T-helper 2 cell (primary cell): ENCODE measurements at places on chromosomes 12 and 14.

DNA sequence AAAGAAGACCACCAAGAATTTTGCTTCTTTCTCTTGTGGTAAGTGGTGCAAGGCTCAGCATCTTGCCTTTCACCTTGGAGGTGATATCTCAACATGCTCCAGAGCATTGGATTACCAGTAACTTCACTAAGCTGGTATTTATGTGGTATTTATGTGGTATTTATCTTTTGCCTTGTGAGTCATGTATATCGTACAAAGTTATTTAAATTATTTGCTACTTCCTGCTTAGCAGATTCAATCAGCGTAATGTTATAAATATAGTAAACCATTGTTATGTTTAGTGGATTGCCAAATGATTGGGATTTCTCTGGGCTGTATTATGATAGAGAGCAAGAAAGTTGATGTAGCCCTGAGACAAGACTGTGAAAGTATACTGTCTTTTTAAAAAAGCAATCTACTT lies 366.4 kb downstream of the IPO8 start:
- DNase-seq = no peak

- DNase-seq = no peak
These were observed 15.4 kb upstream of the TNS2 start for GRCh38 chr12:53034459-53034858.

DNA sequence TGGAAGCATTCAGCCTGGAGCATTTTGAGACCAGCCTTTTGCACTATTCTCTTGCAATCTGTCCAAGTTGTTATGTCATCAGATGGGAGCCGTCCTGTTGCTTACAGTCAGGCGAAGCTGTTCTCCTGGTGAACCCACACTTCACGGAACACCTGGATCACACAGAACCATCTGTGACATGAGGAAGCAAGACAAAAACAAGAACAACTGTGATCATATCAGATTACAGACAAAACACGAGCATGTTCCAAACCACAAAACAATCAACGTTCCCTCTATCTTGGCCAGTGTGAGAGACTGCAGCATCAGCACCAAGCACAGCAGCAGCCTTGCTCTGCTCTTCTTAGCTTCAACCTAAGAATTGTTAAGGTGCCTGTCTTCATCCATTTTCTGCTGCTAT lies 180.5 kb upstream of the SFSWAP start:
- DNase-seq = peak; percentile 38

- DNase-seq = no peak
These were observed 72.0 kb downstream of the LLPH start for GRCh38 chr12:66058554-66058953.

DNA sequence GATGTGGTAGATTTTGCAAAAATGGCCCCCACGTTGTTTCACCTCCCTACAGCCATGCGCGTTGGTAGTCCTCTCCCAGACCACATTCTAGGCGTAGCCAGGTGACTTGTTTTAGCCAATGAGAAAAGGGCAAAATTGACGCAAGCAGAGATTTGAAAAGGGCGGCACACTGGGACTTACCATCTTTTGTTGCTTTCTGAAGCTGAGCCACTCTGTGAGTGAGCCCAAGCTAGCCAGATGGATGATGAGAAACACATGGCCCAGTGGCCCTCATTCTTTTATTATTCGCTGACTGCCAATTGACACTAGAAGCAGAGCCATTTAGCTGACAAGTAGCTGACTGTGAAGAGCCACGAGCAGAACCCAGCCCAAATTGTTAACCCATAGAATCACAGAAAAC lies 142.0 kb upstream of the GZMB start:
- DNase-seq = no peak

DNA sequence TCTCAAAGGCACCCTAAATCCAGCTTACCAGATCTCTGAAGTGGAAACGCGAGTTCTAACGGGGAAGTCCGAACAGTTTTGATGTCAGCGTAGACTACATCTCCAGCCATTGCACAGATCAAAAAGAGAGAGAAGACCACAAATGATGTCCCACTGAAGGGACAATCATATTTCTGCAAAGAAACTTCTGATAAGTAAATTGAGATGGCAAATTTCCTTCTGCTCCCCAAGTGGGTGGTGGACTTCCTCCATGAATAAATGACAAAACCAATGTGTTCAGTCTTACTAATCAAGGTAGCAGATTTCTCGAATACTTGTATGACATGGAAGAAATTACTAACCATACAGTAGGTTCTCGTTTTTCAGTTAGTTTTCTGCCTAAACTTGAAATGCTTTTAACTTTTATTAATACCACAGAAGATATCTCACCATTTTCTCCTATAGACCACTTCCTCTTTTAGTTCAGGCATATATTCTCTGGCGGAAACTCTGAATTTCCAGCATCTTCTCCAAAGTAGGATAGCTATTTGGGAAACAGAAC lies at the start of gene CLECL1:
CLECL1 (minus strand) TSS at position 177 of the 541 bp plus-strand sequence.
- DNase-seq = no peak

DNA sequence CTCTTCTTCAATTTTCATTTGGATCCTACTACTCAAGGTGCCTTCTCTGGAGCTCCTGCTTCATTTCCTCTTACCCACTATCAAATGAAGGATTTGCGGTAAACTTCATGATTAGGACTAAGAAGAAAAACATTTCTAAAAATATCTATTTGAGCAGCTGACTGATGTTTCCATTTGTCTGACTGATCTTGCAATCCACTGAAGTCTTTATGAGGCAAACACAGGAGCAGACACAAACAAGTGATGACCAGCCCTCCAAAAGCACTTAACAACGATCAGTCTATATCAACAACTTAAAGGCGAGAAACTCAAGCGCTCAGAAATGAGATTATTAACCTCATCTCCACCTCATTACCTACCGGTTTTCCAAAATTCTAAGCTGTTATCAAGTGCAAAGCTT lies 26.2 kb downstream of the OSBPL8 start:
- no peak for DNase-seq

DNA sequence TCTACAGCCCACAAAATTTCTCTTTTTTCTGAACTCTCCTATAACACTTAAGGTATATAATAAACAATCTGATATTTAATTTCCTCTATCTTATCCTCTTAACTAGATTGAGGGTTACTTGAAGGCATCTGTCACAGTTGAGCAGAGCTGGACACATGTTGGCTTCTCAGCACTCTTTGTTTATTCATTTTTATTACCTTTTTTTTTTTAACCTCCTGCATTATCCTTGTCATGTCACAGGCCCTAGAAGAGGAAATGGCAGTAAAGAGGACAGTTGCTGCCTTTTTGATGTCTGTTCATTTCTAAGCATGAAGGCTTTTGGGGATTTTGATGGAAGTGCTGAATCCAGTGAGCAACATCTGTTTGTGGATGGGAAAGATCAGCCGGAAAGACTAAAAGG lies 32.5 kb upstream of the EVL start:
- no peak for DNase-seq

DNA sequence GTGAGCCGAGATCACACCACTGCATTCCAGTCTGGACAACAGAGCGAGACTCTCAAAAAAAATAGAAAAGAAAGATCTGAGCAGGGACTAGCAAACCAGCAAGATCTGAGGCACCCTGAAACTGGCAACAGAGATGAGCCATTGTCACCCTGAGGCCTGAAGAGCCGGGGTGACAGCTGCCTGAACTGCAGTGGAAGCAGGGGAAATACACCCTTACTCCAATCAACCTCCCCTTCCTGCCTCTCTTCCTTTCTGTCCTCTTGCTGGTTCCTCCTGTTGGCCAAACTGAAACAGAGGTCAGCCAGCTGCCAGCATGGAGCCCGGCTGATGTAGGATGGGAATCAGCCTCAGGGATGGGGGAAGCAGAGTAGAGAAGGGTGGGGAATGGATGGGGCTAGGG lies 192.0 kb downstream of the CHST11 start:
- no peak for DNase-seq

DNA sequence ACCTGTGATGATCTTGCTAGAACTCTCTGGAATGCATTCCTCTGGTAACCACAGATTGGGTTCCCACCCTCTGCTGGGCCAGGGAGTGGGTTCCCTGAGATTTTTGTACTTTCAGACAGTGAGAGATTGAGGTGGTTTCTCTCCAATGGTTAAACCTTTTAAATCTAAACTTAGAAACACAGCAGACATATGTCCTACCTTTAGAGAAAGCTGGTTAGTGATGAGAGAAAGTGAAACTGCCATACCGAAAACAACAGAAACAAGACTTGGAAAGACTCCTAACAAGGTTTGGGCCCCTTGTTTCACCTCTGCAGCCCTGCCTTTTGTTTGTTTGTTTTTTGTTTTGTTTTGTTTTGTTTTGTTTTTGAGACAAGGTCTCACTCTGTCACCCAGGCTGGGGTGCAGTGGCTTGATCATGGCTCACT lies 9.7 kb upstream of the SGPP1 start:
- DNase-seq = peak; percentile 85

DNA sequence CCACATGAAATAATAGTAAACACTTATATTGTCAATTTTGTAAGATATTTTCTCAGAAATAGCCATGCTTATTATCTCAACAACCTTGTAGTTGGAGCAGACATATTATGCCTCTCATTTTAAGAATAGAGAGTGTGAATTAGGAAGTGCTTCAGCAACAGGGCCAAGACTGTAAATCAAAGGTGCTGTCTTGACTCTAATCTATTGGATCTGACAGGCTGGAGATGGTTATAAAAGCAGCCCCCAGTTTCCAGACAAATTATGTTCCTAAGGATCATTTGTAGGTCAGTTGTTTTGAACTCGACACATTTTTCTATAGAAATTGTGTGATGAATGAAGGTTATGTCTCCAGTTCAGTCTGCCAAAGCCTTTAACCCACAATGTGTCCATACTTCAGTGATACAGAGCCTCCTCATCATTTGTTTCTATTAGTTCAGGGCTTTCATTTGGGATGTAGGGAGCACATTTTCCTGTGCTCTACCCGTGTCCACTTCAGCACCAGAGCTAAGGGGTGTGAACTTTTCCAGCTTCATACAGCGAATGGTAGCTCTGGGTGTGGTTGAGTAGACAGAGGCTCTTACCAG lies 284.8 kb upstream of the FBXO33 start:
- DNase-seq = no peak

DNA sequence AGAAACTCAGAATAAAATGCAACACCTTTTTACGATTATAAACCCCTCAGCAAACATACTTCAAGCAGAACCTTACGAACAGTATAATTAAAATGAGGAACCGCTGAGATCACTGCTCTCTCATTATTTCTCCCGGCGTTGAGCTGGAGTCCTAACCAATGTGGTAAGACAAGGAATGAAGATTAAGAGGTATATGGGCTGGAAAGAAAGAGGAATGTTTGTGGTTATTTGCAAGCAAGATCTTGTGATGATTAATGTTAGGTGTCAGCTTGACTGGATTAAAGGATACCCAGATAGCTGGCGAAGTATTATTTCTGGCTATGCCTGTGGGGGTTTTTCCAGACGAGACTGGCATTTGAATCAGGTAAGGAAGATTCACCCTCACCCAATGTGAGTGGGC lies 10.3 kb upstream of the ZNF84 start:
- no peak for DNase-seq

DNA sequence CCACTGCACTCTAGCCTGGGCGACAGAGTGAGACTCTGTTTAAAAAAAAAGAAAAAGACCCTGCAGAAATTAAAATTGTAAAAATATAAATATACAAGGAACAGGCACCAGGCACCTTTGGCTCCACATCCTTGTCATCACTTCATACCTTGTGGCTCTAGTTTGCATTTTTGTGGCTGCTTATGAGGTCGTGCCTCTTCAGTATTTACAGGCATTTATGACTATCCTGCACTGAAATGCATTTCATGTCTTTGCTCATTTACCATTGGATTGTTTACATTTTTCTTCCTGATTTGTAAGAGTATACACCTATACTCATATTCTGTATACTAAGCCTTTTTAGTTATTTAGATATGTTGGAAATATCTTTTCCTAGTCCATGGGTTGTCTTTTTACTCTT lies 20.1 kb downstream of the BICD1 start:
- no peak for DNase-seq

GRCh38 chr12:42763682-42764081 lies 174.1 kb upstream of the PRICKLE1 start:
- DNase-seq = no peak

DNA sequence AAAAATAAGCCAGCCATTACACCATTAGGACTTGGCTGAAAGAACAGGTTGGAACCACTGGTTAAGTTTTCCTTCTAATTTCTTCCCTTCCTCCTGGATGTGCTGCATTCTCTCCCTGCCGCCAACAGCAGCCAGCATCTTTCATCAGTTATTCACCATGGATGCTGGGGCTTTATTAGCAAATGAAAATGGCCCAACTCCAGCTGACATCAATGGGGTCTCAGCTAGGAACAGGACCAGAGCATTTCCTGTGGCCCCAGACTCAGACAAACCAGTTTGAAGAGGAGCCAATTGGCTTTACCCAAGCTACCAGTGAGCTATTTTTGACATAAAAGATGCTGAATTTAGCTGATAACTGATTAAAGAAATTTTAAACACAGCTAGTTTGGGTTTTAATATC lies 26.0 kb upstream of the TBX5 start:
- no peak for DNase-seq

- DNase-seq = peak; percentile 56
These were observed 560 bp downstream of the LGALS3 start for GRCh38 chr14:55129428-55130195.

DNA sequence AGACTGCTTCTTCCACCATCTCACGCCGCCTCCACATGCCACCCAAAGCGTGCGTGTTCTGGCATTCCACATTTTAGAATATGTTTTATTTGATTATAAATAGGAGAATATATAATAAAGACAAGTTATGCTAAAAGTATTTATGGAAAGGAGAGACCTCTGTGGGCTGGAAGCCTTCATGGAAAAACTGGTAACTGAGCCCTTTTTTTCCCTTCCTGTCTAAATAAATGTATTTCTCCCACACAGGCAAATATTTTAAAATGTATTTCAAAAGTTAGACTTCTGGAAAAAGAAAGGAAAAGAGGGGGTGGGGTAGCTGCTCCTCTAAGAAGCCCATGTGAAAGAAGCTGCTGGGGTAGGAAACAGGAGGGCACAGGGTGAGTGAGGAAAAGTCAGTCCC lies 16.1 kb upstream of the NR4A1 start:
- DNase-seq = no peak

- no peak for DNase-seq
These were observed 3.1 kb upstream of the MDM2 start for GRCh38 chr12:68804657-68805591.

- no peak for DNase-seq
These were observed 169.9 kb upstream of the HIF1A start for GRCh38 chr14:61525293-61526011.

- DNase-seq = no peak
These were observed 10.6 kb downstream of the GRIP1 start for GRCh38 chr12:66668311-66668710.

- DNase-seq = no peak
These were observed 57.9 kb downstream of the SLCO1A2 start for GRCh38 chr12:21276826-21277225.

GRCh38 chr12:122126713-122127597 lies 47.1 kb downstream of the IL31 start:
- no peak for DNase-seq

- DNase-seq = no peak
These were observed 235.0 kb upstream of the PDZRN4 start for GRCh38 chr12:40953076-40953475.

DNA sequence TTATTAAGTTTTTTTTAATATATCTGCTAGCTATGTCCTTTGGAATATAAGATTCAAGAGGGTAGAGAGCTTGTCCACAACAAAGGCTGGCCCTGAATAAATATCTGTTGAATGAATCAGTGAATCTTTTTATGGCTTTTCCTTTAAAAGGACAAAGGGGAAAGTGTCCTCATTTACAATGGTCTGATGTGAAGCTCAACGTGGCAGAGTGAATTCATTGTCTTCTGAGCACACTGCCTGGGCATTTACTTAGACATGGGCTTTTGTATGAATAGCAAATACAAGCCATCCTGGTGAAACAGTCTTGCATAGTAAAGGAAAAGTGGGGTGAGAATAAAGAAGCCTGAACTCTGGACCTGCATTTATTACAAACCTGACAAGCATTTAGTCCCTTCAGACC lies 201.2 kb downstream of the NELL2 start:
- DNase-seq = no peak
